ENCODE measurements at places on chromosomes 6 and 20.

DNA sequence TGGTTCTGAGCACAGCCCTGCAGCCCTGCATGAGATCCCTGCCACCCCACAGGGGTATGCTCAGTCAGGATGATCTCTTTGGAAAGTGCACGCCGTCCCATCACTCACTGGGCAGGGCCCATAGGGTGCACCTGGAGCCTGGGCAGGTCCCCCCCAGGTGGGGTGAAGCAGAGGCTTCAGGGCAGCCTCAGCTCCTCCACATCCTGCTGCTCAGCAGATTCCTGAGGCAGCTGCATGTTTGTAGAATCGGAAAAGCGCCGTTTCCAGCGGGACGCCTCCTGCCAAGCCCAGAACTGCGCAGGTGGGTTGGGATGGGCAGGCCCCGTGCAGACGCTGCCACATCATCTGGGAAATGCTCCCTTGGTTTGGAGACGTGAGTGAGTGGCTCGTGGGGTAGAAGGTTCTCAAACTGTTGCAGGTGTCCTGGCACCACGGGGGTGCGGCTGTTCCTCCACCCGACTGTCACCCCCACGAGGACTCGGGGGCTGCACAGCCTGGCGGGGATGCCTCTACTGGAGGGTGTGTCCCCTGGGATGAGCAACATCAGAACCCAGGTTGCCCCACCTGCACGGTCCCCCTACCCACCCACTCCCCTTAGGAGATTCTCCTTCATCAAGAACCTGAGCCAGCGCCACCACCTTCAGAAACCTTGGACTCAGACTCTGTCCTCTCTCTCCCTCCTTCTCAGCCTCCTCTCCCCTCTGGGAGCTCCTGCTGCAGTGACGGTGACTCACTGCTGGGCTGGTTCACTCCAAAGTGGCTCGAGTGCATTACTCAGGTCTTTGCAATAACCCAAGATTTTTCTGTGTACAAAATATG lies 334.1 kb downstream of the TAF4 start:
- no peak for DNase-seq

GRCh38 chr6:107807196-107807811 lies 16.8 kb downstream of the SCML4 start:
- no peak for DNase-seq

DNA sequence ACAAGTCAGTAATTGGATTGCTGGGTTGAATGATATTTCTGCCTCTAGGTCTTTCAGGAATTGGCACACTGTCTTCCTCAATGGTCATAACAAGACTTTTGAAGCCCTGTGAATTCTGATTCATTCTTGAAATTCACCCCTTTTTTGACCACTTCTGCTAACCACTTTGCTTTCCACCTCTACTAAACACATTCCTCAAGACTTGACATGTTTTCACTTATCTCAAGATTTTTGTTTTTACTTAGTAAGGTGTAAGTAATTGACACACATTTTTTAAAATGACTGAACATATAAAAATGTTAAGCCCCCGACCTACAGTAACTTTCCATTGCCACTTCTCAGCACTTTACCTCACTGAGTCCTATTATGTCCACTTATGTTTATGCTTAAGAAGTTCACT lies 239.1 kb downstream of the GRM1 start:
- no peak for DNase-seq

- DNase-seq, result no peak
Measured at GRCh38 chr20:16378712-16379370, 194.4 kb downstream of the KIF16B start.

DNA sequence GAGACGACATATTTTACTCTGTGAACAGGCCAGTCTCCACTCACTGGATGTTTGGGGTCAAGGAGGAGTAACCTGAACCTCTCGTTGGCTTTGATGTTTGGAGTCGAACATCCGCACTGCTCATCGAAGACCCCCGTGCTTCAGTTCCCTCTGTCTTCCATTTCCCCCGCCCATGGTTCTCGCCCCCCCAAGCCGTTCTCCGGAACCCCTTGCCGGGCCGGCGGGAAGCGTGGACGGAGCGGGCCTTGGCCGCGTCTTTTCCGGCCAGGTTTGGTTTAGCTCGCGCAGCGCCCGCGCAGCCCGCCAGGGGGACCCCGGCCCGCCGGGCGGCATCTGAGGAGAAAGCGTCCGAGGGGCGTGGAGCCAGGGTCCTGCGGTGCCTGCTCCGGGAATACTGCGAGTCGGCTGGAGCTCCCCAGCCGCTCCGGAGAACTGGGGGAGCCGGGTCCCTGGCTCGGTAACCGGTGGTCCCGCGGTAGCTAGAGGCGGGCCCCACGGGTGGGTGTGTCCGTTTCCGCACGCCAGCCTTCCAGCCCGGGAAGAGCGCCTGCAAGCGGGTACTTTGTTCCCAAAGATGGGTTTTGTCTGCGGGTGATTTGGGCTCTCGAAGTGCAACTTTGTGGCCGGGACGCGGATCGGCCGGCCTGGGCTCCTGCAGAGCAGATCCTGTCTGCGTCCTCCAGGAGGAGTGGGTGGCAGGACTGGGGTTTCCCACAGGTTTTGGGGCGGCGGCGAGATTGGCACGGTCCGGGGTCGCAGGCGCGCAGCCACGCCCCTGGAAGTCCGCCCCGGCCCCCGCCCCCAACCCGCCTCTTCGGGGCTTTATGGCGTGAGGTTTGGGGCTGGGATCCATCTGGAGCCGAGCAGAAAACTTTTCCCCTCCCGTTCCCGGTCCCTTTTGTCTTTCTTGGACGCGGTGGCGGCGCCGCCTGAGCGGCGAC lies at the start of gene TMEM200A:
TSS of gene TMEM200A (plus strand) at position 852 of the 941 bp plus-strand sequence. CDS start 74,406 bp downstream, outside the sequence.
- peak; percentile 15 for DNase-seq

DNA sequence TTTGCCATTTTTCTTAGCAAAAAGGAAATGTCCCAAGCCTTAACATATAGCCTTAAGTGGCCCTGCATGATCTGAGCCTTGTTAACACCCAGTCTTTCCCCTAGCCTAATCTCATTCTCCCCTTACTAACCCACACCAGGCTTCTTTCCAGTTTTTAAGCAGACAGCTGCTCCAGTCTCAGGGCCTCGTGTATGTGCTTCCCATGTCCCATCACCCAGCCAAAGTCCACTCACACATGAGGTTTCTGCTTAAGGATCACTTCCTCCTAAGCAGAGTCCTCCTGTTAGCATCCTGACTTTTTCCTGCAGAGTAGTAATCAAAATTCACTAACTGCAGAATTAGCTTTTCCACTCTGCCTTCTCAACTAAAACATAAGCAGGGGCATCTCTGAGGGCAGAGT lies 96.1 kb downstream of the SMLR1 start:
- DNase-seq, result no peak

- DNase-seq, result no peak
Measured at GRCh38 chr6:155011809-155012291, 16.7 kb downstream of the TIAM2 start.

GRCh38 chr6:84764332-84765049 lies at the start of gene TBX18:
Gene TBX18 (minus strand): TSS chr6:84764598. CDS start chr6:84764181, 417 bp downstream.
- DNase-seq, result no peak

DNA sequence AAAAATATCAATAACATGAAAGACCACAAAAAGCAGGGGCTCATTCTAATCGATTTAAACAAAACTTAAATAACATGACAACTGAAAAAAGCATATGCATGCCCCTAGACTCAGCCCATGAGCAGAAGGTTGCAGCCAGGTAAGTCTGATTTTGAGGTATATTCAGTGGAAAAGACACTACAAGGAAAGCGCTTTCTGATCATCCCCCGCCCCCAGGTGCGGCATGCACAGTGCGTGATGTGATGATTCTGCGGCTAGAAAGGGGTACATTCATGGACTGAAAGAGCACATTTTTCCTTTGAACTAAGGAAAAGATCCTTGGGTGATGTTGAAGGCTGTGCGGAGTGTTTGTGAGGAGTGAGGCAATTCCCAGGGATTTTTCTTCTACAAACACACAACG lies 16.9 kb upstream of the FOXC1 start:
- no peak for DNase-seq

GRCh38 chr6:35894776-35895175 lies 26.1 kb downstream of the SRPK1 start:
- DNase-seq, result no peak

DNA sequence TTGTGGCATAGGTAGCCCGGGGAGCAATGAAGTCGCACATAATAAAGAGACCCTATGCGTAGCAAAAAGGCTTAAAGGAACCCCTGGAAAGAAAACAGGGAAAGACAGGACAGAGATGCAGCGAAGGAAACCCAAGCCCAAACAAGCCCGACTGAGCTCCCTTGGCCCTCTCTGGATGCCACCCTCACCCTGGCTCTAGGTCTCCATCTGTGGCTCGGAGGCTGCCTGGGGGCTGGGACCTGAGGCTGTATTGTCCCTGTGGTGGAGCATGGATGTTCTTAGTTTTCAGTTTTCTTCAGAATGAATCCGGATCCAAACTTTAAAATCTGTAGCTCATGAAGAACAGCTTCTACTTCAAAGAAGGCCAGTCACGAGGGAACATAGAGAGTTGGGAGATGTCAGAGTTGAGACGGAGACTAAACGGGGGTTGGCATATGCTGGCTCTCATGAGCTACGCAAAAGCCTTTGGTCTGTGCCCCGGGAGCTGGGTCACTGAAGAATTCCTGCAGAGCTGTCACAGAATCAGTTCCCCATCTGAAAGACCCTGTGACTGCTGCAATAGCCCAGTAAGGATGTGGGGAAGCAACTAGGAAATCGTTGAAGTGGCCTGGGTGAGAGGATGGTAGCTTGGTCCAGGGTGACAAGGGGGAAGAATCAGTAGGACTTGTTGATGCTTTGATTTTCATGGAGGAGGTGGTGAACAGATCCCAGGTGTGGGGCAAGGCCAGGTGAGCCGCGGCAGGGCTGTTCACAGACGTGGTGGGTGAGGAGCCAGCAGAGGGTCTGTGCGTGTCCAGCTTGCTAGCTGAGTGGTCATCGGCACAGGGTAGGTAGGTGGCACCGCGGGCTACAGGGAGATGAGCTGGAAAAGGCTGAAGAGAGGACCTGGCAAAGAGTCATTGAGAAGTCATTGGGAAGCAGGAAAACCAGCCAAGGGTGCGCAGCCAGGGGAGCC lies 35.2 kb downstream of the SYNDIG1 start:
- no peak for DNase-seq

DNA sequence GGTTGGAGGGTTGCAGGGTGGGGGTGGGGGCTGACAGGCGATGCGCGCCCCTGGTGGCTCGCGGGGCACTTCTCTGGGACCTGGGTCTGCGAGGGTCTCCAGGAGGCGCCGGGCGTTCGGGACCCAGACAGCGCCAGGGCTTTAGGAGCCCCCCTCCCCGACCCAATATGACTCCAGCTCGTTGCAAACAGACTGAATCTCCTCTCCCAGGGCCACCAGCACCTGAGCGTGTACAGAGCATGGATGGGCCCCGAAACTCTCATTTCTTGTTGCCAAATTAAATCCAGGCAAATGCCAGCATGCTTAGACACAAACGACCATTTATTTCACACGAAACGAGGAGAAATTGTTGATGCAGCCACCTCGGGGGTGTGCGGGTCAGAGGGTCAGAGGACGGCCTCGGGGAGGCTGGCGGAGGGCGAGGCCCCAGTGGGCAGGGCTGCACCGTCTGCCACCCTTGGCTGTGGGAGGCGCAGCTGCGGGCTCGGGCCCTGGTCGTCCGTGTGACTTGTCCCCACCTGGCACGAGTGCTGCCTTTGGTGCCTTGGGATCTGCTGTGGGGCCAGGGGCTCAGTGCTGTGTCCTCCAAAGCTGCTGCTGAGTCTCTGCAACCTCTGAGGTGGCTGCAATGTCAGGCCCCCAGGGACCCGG lies 20.9 kb upstream of the GATA5 start:
- DNase-seq, result no peak

DNA sequence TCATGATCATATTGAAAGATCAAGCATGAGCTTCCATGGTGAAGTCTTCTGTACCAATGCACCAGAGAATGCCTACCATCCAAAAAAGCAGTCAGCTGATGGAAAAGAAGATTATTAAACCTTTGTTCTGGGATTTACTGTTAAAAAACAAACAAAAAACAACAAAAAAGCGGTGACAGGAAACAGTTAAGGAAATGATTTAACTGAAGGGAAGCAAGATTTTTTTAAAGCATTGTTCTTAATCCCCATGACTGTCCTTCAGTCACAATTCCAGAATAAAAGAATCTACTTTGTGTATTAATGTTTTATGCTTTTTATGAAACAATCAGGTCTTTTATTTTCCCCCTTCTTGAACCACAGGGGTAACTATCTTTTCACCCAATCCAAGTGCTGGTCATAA lies 23.9 kb downstream of the FAM162B start:
- no peak for DNase-seq

DNA sequence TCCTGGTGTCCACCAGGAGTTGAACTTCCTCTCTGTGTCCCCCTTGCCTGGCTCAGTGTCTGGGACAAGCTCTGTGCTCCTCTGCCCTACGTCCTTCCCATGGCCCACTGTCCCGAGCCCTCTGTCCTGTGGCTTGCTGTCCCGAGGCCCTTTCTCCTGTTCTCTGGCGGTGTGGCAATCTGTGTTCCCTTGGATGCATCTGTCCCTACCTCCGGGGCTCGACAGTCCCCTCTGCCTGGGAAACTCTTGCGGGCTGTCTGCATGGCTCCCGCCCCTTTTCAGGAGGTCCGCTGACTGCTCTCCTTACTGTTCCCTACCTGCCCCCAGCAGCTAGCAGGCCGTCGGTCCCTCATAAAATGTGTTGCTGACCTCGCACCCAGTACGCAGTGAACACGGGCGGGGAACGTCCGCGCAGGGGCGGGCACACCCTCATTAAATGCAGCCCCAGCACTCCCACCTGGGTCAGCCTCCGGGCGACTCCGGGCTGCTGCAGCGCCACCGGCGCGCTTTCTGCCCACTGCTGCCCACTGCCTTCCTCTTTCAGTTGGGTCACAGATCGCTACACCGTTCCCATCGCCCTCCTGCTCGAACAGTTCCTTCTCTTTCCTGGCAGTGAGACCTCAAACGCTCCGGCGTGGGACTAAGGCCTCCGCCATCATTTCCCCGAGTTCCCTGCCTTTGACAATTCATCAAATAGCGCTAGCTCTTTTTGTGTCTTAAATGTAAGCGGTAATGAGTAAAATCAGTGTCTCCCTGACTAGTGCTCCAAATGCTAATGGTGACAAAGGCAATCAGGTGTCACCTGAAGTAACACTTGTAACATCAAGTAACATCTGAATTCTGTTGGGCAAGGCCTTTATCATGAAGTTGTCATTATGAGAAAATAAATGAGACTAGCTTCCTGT lies 60.5 kb downstream of the RSPH3 start:
- DNase-seq, result no peak

DNA sequence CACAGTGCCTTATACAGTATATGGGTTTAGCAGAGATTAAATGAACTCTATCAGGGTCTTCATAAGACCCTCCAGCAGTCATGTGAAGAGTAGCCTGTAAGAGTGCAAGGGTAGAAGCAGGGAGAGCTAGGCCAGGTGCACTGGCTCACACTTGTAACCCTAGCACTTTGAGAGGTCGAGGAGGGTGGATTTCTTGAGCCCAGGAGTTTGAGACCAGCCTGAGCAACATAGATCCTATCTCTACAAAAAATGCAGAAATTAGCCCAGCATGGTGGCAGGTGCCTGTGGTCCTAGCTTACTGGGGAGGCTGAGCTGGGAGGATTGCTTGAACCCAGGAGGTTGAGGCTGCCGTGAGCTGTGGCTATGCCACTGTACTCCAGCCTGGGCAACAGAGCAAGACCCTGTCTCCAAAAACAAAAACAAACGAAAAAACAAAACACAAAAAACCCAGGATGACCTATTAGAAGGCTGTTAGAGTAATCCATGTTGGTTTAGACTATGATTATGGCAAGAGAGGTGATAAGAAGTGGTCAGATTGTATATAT lies 31.9 kb downstream of the NCOA3 start:
- DNase-seq, result no peak
